Stimulated activated naive CD4-positive, alpha-beta T cell treated with Interleukin-2 at 50 U/mL for 16 hours (primary cell): ENCODE measurements at places on chromosomes 4 and X.

DNA sequence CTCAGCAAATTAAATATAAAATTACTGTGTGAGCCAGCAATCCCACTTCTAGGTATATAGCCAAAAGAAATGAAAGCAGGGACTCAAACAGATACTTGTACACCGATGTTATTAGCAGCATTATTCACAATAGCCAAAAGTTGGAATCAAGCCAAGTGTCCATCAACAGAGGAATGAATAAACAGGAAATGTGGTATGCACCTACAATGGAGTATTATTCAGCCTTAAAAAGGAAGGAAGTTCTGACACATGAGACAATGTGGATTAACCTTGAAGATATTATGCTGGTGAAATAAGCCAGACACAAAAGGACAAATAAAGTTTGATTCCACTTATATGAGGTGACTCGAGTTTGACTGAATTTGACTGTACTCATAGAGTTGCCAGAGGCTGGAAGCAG is 108.3 kb upstream of the DUSP21 start:
- no peak for DNase-seq

DNA sequence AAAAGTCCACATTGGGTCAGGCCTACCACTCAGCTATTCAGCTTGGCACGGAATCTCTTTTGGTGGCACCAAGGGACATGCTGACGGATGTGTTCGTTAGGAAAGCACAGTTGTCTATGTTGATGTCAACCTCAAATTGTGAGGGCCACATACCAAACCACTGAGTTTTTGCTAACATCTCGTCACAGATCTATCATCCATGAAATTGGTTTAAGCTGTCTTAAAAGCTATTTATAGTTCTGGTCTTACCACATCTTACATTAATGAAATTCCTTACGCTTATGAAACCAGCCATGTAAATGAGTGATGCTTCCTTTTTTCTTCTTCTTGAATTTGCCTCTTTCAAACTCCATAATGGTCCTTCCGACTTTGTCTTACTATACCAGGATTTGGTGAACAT is 101.5 kb downstream of the MGST2 start:
- DNase-seq: no peak

GRCh38 chr4:40995850-40996249 is 218.5 kb downstream of the APBB2 start:
- no peak for DNase-seq

- DNase-seq: no peak
Measured at GRCh38 chr4:67697860-67698687, 2.9 kb downstream of the UBA6 start.
